ENCODE measurements at places on chromosomes 7 and 10. TPM values are rescaled to one million over a fixed set of nuclear protein-coding genes. Genes with fewer than 3 reads are reported as not detected.

DNA sequence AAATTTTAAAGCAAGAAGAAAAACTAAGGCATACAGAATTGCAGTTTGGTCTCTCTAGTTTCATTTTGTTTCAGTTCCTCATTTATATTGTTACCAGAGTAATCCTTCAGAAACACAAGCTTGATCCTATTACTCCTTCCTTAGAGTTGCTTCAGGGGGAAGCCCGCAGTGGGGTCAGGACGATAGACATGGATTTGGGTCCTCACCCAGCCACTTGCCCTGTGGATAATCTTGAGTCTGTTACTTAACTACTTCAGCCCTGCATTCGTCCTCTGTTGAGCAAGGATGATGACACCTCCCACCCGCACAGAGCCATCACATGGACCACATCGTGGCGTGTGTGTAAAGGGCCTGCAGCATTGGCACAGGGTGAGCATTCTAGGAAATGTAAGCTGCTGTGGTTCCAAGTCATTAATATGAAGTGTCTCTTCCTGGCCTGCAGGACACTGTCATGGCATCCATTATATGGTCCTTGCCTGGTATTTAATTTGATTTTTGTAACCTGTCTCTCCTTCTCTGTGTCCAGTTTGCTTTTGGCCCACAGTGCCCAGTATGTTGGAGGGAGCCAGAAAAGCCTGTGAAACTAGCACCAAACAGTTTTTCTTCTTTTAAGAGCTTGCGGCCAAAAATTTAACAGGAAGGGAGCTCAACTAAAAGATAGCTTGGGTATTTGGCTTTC is 111.2 kb downstream of the EEPD1 start:
- no peak for DNase-seq

GRCh38 chr10:68224810-68225209 is 7.1 kb downstream of the ATOH7 start:
- DNase-seq, result peak; percentile 89

- no peak for DNase-seq
Measured at GRCh38 chr10:76429368-76430060, 998.1 kb downstream of the LRMDA start.

GRCh38 chr10:76560338-76560737 is 1077.3 kb downstream of the KCNMA1 start:
- no peak for DNase-seq

DNA sequence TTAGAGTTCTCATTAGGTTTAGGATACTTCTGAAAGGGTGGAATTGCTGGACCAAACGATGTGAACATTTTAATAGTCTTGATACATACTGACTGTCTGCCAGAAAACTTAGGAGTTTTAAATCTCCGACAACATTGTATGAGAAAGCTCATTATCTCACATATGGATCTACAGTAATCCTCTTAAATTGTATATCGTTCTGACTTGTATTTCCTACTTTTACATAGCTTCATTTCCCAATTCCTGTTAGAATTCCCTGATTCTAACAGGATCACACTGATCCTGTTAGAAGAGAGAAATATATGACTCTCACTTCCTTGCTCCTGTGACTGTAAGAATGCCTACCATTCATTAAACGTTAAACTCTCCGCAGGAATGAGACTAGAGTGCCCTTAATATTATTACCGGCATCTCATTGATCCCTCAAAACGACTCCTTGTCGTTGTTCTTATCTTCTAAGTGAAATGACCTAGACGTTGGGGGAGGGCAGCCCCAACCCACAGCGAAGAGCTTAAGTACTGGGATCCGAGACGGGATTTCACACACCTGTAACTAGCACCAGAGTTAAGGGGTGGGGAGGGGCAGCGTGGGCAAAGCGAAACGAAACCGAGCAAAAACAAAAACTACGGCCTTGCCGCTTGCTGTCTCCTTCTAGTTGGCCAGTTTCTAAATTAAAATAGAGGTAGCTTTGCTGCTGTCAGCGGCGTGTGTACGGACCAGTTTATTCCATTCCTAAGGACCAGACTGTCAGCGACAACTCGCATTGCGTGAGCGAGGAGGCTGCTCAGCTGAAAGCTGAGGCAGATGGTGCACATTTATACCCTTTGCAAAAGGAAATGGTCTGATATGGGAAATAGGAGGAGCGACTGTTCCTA is 678 bp upstream of the TMEM106B start:
- no peak for DNase-seq

GRCh38 chr7:115672024-115672423 is 358.5 kb downstream of the TFEC start:
- no peak for DNase-seq

DNA sequence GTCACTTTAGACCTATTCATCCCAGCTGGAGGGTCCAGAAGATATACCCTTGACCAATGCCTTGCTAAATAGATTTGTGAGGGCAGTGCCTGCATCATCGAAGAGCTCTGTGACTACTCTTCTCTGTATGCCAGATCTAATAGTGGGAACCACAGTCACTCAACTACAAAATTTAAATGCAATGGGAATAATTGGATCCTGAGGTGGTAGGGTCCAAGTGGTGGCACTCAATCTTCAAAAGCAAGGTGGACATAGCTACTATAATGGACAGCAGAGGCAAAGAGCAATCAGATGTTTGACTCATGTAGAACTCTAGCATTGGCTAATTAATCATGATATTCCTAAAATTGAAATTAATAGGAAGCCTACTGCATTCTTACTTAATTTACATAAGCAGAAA is 554.3 kb upstream of the GRM3 start:
- no peak for DNase-seq

DNA sequence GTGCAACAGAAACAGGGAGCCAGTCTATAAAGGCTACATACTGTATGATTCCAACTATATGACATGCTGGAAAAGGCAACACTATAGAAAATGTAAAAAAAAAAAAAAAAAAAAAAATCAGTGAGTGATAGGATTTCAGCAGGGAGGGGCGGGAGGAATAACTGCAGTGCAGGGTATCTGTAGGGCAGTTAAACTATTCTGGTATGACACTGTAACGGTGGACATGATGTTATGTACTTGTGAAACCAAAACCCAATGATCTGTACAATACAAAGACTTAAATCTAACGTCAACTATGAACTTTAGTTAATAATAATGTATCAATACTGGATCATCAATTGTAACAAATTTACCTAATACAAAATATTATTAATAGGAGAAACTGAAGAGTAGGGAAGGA is 14.3 kb downstream of the WASL start:
- no peak for DNase-seq

DNA sequence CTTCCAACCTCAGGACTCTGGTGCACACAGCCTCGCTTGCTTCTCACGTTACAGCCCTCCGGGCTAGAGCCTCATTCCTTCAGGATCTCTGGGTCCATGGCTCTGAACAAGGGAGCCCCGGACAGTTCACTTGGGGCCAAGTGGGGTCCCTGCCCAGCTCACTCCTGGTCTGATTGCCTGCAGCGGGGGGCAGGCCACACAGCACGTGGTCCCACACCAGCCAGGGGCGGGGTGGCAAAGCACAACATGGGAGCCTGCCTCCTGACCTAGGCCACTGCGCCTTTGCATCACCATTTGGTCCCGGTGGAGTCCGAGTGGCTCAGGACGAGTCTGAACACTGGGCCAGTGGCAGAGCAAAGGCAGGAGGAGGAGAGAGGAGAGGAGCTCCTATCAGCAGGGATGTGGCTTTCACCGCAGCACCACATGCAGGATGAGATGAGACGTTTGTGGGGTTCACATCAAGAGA is 13.4 kb upstream of the CRYGN start:
- no peak for DNase-seq

DNA sequence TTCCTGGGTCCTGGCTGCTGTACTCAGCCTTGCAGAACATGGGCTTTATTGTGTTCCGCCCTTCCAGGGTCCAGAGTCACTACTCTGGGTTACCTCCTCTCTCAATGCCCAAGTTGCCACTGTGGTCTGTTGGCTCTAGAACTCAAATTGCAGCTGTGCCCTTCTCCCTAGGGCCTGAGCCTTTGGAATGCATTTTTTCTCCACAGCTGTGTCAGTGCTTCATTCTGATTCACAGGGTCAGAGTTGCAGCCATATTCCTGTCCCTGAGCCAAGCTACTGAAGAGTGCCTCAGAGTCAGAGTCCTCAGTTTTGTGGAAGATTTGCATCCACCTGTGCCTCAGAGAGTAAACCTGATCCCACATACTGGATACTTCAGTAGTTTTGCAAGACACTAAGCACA is 167.5 kb downstream of the ITGB1 start:
- DNase-seq, result peak; percentile 2

GRCh38 chr7:37348982-37349381 is 99.7 kb downstream of the ELMO1 start:
- no peak for DNase-seq

DNA sequence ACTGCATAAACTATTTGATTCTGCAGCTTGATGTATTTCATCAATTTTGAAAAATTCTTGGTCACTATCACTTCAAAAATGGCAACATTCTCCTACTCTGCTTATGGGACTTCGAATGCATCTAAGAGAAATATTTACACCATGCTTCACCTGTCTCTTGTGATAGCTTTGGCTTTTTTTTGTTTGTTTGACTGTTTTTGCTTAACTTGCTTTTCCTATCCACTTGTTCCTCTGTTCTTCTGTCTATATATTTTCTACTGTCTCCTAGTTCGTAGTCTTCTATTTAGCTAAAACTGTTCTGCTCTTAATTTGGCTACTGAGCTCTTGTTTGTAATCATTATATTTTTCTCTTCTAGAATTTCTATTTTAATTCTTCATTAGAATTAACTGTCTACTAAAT is 94.4 kb downstream of the INHBA start:
- DNase-seq, result no peak

- peak; percentile 30 for DNase-seq
Measured at GRCh38 chr10:18793951-18794350, 134.7 kb downstream of the ARL5B start.

- peak; percentile 25 for DNase-seq
Measured at GRCh38 chr10:49564461-49565009, 25.6 kb upstream of the ERCC6 start.

- peak; percentile 39 for DNase-seq
Measured at GRCh38 chr7:107234436-107234835, 65.6 kb downstream of the HBP1 start.

DNA sequence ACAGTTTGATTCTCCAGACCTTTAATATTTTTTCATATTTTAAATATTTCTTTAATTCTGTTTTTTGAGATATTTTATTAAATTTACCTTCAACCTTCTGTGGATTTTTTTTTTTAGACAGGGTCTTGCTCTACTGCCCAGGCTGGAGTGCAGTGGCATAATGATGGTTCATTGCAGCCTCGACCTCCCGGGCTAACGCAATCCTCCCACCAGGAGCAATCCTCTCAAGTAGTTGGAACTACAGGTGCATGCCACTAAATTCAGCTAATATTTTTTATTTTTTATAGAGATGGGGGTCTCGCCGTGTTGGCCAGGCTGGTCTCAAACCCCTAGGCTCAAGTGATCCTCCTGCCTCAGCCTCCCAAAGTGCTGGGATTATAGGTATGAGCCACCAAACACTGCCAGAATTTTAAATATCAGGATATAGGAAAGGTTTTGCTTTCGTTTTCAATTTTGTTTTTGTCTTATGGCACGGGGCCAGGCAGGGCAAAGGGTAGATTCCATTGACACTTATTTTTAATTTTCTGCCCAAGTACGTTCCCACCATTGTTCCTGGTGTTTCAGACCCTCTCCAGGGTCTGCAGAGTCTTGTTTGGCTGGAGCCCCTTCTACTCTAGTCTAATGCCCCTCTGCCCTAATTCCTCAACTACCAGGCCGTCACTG is 1.2 kb downstream of the TACC2 start:
- DNase-seq, result no peak

DNA sequence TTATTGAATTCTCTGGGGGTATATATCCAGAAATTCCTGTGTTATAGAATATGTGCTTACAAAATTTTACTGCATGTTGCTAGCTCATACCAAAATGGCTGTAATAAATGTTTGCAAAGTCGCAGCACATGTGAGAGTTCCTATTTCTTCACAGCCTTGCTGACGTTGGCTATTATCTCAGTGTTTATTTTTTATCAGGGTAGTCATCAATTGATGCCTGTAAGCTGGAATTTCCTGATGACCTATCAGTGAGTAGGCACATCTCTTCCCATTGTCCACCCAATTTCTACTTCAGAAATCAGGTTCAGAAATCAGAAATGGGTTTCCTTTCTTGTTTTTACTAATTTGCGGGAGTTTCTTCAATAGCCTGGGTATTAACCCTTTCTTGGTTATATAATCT is 268.1 kb upstream of the FZD8 start:
- DNase-seq, result peak; percentile 96

GRCh38 chr10:92268748-92269147 is 22.1 kb downstream of the CPEB3 start:
- no peak for DNase-seq

DNA sequence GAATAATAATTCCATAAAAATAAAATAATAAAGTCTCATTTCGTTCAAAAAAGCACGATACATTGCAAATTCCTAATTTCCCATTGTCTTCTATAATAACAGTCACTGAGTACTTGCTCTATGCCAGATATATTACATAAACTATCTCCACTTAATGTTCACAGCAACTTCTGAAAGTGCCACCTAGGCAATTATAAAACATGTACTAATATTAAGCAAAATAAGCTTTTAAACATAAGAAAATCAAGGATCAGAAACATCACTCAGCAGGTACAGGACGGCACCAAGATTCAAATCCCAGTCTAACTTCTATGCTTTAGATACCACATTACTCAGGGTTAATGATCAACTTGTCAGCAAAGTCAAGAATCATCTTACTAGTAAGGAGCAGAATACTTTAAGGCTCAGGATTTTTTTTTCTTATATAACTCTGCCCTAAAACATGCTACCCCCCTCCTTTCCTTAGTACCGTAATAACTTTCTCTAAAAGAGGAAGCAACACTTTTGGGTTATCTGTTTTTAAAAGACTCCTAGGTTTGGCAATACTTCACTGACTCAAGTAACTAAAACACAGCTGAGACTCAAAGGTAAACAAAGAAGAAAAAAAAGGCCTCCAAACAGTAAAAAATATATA is 51.3 kb downstream of the USP6NL start:
- DNase-seq, result no peak

NKX1-2 gene
- 2.1 TPM for total RNA-seq

SPDYE17 gene
- not detected for total RNA-seq

SAMD9L gene
- 0.64 TPM for total RNA-seq

EPHB6 gene
- total RNA-seq, result 0.77 TPM

WEE2 gene
- not detected for total RNA-seq

FBXL13 gene
- 0.26 TPM for total RNA-seq

GDF10 gene
- not detected for total RNA-seq

OIT3 gene
- 0.13 TPM for total RNA-seq

LIPN gene
- total RNA-seq, result not detected

CYP2C19 gene
- 0.26 TPM for total RNA-seq

ZMIZ1 gene
- 9.0 TPM for total RNA-seq

TUBGCP2 gene
- 43.3 TPM for total RNA-seq

NDUFB8 gene
- total RNA-seq, result 284 TPM

MRPS16 gene
- total RNA-seq, result 81.6 TPM

TLX1 gene
- not detected for total RNA-seq

DLX6 gene
- not detected for total RNA-seq

Measured in bronchial epithelial cell (primary cell).